Upper lobe of left lung (tissue), 6 donors: ENCODE measurements at places on chromosomes 6 and 20. TPM values are rescaled to one million over a fixed set of nuclear protein-coding genes. Genes with fewer than 3 reads are reported as not detected.

GRCh38 chr20:45987108-45987780 lies 15.2 kb upstream of the ZNF335 start:
- H3K27ac ChIP-seq, result no peak overlapping the region
- no peak overlapping the region for H3K4me3 ChIP-seq
- DNase-seq, result peak; percentile 84
- H3K36me3 ChIP-seq, result no peaks in the 10 kb centered on the region

DNA sequence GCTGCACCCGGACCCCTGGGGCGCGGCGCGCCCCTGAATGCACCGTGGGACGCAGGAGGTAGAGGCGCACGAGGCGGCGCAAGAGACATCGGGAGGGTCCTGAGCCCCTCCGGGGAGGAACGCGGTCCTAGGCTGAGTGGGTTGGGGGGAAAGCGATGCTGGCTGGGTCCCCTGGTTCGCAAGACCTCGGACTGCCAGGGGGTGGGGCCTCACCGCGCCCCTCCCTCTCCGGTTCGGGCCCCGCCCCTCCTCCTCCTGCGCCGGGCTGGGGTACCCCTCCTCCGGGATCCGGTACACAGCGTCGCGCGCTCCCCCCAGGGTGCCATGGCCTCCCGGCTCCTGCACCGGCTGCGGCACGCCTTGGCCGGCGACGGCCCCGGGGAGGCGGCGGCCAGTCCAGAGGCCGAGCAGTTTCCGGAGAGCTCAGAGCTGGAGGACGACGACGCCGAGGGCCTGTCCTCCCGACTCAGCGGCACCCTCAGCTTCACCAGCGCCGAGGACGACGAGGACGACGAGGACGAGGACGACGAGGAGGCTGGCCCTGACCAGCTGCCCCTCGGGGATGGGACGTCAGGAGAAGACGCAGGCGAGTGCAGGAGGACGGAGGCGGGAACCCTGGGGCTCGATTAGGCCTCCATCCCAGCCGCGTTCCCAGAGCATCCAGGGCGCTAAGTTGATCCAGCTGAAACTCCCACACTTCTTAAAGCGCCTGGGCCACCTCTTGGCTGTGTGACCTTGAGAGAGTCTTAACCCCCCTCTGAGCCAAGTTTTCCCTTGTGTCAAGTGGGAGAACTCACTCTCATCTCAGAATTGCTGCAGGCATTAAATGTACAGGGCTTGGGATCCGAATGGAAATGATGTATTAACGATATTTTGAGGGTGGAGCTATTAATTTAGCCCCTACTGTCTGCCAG lies 541 bp downstream of the SNX21 start:
- peaks cover 3% of the 10 kb centered on the region for H3K36me3 ChIP-seq
- H3K27me3 ChIP-seq, result no peaks in the 10 kb centered on the region
- DNase-seq, result peak; percentile 94
- H3K4me1 ChIP-seq, result peaks cover 35% of the 10 kb centered on the region
- peak overlapping the region; percentile 86 for H3K27ac ChIP-seq

GRCh38 chr6:106125925-106126435 lies 39.8 kb downstream of the PRDM1 start:
- no peaks in the 10 kb centered on the region for H3K27me3 ChIP-seq
- H3K36me3 ChIP-seq, result no peaks in the 10 kb centered on the region
- no peaks in the 10 kb centered on the region for H3K4me1 ChIP-seq
- no peak overlapping the region for H3K27ac ChIP-seq
- peak; percentile 54 for DNase-seq

Gene DAAM2
- total RNA-seq, result 81.7 TPM

Gene OVOL2
- total RNA-seq, result 7.4 TPM

DNA sequence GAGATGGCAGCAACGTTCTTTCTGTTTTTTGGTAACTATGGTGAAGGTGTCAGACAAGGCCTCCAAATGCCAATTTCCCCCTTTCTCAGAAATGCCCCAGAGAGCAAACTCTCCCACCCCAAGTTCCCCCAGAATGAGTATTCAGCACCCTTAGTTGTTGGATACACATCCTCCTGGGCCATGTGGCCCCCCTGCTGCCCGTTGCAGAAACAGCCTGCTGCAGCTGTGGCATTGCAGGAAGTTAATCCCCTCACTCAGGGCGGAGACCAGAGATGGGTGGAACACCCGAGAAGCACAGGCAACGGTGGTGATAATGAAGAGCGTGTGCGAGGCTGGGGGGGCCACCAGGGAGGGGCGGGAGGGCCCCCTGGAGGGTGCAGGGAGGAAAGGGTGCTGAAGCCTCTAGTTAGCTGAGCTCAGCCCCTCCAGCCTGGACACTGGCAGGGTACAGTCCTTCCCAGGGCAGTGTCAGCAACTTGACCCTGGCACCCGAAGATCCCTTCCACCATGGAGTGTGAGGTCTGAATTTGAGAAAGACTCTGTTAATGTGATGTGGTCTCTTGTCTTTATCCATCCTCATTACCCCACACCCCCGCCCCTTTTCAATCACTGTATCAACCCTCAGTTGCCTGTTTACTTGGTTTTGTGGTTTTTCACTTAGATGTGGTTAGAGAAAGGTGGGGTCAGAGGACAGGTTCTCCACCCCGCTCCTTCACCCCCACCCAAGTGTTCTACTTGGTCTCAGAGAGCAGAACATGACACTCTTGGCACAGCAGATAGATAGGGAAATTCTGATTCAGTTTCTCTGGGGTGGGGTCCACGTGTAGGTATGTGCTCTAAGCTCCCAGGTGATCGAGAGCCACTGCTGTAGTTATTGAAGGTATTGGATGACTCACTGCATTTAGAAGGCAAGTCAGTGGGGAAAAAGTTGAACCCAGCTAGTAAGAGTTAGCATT lies 208.8 kb upstream of the SUPT3H start:
- H3K4me3 ChIP-seq, result no peak overlapping the region
- H3K27me3 ChIP-seq, result no peaks in the 10 kb centered on the region
- no peak overlapping the region for H3K27ac ChIP-seq
- peak; percentile 50 for DNase-seq

GRCh38 chr20:44658810-44659209 lies 7.3 kb upstream of the ADA start:
- no peaks in the 10 kb centered on the region for H3K4me1 ChIP-seq
- H3K4me3 ChIP-seq, result no peak overlapping the region
- no peak for DNase-seq
- H3K27ac ChIP-seq, result no peak overlapping the region
- H3K27me3 ChIP-seq, result no peaks in the 10 kb centered on the region

Gene OOEP
- not detected for total RNA-seq

Gene THBD
- 235 TPM for total RNA-seq
